HL-60 (cell line): ENCODE measurements at places on chromosomes 16 and 17.
A peak's percentile ranks its signal among the peaks of the same experiment; 100 is the strongest.

DNA sequence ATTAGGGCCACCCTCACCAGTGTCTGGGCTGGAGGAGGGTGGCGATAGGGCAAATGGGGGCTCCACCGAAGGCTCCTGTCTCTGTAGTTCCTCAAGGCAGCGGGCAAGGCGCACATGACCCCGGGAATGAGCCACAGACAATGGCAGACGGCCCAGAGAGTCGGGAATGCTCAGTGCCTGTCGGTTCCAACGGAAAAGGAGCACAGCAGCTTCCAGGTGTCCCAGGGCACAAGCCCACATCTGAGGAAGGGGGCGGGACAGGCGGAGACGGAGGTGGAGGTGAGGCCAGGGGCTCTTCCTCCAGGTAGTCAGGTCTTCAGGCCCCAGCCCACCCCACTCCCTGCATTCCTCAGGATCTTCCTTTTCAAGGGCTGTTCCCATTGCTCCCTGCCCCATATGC, 5.1 kb upstream of the SPAG7 start:
- DNase-seq = no peak

DNA sequence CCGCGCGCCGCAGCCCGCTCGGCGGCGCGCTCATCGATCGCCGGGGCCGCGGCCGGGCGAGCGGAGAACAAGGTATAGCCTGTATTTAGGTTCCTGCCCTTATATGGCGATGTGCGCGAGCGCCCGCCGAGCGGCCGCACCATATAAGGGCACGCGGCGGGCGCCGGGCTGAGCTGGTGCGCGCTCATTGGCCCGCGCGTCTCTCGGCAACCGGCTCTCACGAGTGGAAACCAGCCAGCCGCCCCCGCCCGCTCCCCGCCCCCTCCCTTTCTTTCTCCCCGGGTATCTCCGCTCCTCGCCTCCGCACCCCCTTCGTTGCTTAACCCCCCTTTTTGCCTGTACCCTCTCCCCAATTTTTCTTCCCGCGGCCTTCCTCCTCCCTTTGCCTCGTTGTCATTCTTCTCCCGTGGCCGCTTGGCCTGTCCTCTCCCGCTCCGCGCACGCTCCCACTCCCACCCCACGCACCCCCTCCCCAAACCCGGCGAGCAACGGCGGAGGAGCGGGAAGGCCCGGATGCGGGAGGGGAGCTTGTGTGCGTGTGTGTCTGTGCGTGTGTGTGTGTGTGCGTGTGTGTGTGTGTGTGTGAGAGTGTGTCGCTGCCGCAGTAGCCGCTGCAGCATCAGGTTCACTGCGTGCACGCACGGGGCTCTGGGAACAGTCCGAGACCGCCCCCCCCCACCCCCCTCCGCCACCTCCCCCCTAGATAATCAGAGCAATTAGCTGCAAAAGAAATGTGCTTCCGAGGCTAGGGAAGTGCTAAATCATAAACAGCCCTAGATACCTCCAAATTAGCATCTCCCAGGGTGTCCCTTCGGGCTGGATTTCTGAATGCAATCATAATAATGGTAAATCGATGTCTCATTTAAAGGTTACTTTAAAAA, 13.5 kb upstream of the CBX8 start:
- peak; percentile 60 for DNase-seq

DNA sequence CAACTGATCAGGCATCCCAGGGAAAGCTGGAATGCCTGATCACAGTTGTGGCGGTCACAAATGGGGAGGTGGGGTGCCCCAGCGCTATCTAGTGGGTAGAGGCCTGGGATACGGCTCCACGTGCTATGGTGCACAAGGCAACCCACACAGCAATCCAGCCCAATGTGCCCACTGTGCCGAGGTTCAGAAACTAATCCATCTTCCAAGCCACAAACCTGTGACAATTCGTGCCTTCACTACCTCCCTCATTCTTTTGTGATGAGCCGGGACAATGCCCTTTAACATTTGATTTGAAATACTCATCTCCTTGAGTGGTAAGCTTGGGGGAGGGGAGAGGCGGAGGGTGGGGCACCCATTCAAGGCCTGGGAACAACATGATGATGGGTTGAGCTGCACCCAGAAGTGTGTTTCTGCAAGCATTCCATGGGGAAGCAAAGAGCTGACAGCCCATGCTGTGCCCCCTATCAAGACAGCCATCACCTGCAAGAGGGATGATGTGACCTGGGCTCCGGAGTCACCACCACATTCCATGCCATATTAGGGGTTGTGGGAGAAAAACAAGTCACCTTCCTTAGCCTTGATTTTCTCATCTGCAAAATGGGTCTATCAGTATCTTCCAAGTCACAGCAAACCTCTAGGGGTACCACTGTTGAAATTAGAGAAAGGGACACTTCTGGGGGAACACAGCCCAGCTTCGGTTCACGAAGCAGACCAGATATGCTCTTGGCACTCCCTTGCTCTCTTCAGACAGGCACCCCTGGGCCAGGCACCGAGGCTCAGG, 3.7 kb downstream of the ELOB start:
- no peak for DNase-seq

GRCh38 chr16:4663777-4664465, 29.4 kb upstream of the NUDT16L1 start:
- DNase-seq = peak; percentile 98

DNA sequence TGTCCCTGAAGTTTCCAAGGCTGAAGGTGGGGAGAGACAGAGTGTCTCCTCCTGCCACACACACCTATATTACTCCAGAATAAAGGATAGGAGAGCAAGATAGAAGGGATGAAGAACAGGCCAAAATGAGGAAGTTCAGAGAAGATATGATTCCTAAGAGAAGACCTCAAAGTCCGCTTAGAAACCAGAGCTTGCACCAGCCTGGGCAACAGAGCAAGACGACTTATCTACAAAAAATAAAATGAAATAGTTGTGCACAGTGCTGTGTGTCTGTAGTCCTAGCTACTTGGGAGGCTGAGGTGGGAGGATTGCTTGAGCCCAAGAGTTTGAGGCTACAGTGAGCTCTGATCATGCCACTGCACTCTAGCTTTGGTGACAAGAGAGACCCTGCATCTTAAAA, 128.2 kb downstream of the HS3ST3B1 start:
- no peak for DNase-seq

GRCh38 chr17:55607731-55608341, 96.6 kb upstream of the SMIM36 start:
- no peak for DNase-seq

- DNase-seq = no peak
These were observed 459 bp upstream of the MARCHF10 start for GRCh38 chr17:62808576-62808970.

DNA sequence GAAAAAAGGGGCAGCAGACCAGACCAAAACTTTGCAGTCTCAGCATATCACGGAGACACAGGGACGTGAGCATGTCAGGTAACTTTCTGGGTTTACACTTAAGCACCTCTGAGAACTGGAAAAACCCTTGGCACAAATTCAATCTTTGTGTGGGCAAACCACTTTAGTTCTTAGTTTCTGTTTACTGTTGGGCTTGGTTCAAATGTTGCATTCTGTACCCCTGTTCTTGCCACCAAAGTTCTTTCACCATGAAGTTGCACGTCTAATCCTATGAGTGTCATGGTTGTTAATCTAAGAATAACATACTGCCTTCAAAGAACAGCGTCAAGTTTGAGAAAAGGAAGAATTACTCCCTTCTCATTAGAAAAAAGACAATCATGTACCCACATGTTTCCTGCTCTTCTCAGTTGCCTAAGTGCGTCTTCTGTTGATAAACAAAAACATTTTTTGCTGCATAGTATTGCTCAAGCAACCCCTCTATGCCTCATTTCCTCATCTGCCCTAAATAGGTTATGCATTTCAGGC, 11.6 kb downstream of the KRT33A start:
- DNase-seq = no peak

DNA sequence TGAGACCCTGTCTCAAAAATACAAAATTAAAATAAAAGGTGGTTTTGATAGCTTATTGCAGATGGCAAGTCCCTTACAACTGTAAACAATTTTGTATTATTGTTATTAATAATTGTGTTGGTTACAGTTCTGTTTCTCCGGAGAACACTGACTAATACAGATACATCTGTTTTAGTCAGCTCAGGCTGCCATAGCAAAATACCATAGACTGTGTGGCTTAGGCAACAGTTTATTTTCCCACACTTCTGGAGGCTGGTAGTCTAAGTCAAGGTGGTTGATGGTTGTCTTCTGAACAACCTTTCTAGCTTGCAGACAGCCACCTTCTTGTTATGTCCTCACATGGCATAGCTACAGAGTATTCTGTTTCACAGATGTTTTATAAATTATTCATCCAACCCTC, 14.2 kb upstream of the IL21R start:
- no peak for DNase-seq

- no peak for DNase-seq
These were observed 25.2 kb downstream of the GRB2 start for GRCh38 chr17:75380315-75380714.

GRCh38 chr16:74726716-74727115, 26.1 kb upstream of the MLKL start:
- DNase-seq = peak; percentile 72

DNA sequence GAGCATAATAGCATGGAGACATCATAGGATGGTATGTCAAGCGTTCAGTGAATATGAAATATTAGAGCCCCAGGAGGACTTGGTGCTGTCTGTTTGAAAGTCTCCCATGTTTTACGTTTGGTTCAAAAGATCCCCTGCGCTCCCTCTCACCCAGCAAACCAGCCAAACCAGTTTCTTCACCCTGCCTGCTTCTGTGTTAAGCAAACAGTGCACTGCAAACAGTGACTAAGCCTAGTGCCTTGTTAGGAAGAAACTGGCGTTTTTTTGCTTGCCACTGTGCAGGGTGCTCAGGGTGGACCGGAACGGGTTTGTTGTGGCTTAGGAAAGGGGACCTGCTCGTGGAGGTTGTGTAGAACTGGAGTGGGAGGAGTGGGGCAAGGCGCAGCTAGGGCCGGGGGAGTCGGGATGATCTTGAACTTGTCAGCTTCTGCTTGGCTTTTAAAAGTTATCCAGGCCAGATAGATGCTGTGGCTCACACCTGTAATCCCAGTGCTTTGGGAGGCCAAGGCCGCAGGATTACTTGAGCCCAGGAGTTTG, 7.7 kb downstream of the CDH1 start:
- DNase-seq = peak; percentile 22

GRCh38 chr16:84595052-84595481, 22.8 kb downstream of the COTL1 start:
- no peak for DNase-seq

- DNase-seq = peak; percentile 74
These were observed 696 bp downstream of the NETO2 start for GRCh38 chr16:47142821-47143676.

DNA sequence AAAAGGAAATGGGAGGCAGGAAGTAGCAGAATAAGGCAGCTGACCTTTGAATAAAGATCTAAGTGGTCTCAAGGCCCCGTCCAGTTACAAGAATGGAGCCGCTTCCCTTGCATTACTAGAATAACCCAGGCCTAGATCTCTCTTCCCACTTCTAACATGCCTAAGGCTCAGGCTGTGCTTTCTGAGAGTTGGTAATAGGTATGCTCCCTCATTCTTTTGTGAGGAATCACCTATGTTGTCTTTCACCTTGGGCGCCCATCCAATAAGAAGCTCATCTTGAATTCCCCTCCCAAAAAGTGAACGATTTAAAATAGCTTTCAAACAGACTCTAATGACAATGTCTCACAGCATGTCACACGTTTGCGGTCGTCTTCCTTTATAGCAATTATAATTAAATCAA, 101.2 kb downstream of the KCNJ2 start:
- no peak for DNase-seq

DNA sequence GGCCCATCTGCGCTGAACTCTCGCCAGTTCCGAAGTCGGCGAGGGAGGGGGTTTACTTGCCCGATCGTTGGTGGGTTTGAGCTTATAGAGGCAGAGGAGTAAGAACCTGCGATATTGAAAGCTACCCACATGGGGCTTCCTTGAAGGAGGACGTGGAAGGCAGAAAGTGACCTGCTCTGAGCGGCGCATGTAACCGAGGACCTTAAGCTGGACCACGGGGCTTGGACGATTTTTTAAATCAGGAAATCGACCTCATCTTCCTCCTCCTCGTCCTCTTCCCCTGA, 2.0 kb downstream of the PRAC2 start:
- DNase-seq = no peak

GRCh38 chr17:73936908-73937627, 266.4 kb upstream of the RPL38 start:
- DNase-seq = no peak

GRCh38 chr16:73912850-73913249, 383.8 kb upstream of the PSMD7 start:
- DNase-seq = no peak

GRCh38 chr17:45260204-45260783, 1.6 kb downstream of the SPATA32 start:
- DNase-seq = no peak

GRCh38 chr16:75616521-75617010, 6.5 kb downstream of the ADAT1 start:
- DNase-seq = no peak

DNA sequence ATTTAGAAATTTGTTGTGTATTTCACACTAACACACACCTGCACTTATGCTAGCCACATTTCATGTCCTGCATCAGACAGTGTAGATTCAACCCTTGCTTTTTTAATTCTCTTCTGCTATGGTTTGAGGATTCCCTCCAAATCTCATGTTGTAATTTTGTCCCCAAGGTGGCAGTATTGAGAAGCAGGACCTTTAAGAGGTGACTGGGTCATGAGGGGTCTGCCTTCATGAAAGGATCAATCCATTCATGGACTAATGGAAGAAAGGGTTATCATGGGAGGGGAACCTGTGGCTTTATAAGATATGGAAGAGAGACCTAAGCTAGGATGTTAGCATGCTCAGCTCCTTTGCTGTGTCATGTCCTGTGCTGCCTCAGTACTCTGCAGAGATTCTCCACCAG, 1032.2 kb downstream of the CDH11 start:
- DNase-seq = no peak

DNA sequence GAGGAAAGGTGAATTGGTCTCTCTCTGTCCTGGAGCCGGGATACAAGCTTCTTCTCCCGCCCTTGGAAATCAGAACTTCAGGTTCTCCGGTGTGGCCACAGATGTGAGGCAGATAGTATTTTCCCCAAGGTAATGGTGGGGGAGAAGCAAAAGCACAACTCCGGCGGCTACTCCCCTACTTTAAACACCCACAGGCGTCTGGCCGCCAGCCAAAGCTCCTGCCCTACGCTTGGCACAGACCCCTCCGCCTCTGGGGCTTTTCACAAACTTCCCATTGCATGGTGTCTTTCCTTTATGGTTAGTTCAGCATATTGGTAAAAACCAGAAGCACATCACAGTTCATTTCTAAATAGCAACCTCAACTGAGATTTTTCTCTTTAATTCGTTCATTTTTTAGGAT, 39.4 kb upstream of the B4GALNT2 start:
- no peak for DNase-seq

- no peak for DNase-seq
These were observed 12.4 kb upstream of the P2RX5 start for GRCh38 chr17:3708366-3708765.

DNA sequence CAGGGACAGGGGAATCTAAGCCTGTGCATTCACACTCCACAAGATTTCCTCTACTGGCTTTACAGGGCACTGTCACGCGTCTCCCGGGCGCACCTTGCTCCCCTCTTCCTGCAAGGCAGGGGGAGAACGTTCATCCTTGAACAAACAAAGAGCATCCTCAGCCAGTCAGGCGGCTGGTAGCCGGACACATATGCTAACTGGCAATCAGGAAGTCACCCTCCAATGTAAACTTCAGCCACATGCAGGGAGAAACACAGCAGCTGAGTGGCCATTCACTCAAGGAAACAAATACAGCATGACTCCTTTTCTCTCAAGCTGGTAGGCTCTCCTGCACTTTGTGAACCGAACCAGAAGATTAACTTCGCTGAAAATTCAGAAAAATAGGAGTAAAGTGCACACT, 10.8 kb upstream of the HSBP1 start:
- DNase-seq = no peak

GRCh38 chr17:70588003-70588402, 418.7 kb downstream of the KCNJ2 start:
- DNase-seq = no peak
